H54 (cell line): ENCODE measurements at places on chromosomes 5 and 9.

DNA sequence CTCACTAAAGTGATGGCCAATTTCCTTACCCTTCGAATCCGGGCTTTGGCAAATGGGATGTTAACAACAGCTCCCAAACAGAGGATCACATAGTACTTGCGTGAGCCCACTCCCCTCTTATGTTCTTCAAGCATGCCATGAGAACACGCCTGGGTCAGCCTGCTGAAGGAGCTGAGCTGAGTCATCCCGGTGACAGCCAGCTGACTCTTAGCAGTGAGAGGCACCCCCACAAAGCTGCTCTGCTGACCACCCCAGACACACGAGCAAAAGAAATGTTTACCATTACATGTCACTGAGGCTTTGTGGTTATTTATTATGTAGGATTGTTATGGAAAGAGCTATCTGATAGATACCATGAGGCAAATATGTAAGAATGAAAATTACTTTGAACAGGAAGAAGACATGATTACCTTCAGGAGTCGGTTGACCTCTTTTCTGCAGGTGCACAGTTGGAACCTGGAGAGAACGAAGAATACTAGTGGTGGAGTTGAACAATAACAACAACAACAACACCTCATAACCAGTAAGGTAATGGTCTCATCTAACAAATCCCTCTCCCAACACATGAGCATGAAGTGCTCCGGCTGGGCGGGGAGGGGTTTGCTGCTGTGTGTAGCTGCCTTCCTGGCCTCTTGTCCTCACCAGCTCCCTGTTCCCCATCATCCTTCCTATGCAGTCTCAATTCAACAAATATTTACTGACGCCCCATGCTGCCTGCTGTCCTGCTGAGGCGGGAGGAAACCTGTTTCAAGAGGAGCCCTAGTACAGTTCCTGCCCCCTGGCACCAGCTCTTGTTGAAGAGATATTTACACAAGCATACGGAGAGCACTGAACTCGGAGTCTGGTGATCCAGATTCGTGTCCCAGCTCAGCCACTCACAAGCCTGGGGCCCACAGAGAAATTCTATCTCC, 69.4 kb upstream of the LHFPL2 start:
- DNase-seq, result no peak

GRCh38 chr5:42880496-42881150, 68.9 kb upstream of the SELENOP start:
- DNase-seq, result no peak

DNA sequence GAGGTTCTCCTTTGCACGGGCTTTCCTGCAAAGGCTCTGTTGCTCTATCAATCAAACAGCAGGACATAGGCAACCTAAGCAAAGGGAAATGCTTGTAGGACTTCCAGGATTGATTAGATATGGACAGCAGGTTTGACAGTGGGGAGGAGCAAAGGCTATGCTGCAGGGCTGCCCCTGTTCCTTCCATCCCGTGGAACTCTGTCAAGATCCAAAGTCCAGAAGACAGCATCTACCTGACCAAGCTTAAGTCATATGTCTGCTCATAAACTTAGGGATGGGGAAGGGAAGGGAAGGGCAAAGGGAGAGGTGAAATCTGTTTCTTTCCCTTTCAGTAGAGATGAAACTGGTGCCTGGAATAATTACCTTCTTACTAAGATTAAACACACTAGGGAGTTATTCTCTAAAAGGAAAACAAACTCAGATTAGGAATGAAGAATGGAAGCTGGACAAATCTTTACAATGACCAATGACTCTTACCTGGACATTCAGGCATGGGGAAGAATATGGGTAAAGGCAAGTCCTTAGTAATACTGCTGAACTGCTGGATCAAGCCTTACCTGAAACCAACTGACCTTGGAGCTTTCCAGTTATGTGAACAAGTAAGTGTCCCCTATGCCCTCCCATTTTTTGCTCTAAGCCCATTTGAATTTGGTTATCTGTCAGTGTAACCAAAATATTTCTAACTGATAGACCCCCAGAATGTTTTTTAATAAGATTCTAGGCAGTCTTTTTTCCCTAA, 8.4 kb upstream of the ACOT12 start:
- DNase-seq, result no peak

GRCh38 chr9:10135553-10135952, 477.2 kb downstream of the PTPRD start:
- no peak for DNase-seq

DNA sequence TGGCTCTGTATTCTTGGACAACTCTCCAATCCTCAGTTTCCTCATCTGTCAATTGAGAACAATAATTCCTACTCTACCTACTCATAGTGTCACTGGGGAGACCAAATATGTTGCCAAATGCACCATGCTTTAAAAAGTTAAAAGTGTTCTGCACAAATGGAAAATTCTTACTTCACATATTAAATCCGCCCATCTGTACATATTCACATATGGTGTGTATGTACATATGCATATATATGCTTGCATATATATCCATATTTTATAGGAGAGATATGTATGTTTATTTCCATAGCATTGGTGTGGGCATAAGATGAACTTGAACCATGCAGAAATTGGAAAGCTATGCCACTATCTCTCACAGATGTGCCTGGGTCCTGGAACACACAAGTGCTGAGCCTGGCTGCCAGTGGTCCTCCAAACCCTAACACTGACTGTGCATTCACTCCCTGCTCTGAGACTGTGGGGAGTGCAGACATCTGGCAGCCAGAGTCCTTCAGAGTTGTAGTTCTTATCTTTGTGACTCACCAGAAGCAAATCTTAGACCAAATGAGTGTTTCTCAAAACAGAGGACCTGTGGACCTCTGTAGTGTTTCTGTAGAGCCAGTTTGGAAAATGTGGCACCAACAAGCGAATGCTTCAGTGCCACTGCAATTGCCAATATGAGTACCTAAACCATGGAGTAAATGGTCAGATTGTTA, 168.7 kb downstream of the GRIA1 start:
- no peak for DNase-seq

DNA sequence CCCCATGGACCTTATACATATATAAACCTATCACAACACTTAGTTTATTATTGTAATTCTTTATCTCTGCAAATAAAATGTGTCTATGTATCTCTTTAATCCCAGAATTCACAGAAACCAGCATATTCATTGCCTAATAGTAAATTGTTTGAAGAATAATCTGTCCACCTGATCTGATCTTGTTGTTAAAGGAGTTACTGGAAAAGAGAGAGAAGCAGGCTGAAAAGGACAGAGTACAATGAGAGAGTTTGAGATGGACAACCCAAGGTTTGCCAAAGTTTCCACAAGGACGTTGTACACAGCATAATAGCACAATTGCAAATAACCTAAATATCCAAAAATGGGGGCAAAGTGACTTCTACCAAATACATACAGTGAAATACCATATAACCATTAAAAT, 23.8 kb downstream of the PLPP1 start:
- no peak for DNase-seq

- no peak for DNase-seq
Observed at GRCh38 chr5:141941779-141942178, 16.2 kb downstream of the PCDH12 start.

GRCh38 chr5:78760770-78761169, 112.2 kb upstream of the LHFPL2 start:
- DNase-seq, result no peak

DNA sequence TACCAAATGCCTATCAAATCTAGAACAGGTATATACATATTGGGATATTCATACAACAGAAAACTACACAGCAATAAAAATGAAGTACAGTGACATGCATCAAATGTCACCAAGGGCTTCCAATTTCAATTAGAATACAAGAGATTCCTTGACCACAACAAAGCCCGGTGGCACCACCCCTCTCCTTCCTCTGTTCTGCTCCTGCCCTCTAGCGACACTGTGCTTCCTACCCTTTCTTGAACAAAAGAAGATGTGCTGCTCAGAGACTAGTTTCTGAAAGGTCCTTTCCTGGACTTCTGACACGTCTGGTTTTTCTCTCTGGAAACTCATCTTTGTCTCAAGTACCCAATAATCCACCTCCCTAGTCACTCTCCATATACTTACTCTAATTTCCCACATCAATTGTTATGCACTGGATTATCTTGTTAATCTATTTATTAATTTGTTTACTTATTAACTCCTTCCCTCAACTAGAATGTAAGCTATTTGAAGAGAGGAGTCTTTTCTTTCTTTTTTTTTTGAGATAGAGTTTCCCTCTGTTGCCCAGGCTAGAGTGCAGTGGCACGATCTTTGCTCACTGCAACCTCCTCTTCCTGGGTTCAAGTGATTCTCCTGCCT, 70.4 kb upstream of the CTSV start:
- DNase-seq, result peak; percentile 32

GRCh38 chr9:73053543-73053942, 98.1 kb upstream of the ANXA1 start:
- DNase-seq, result no peak

DNA sequence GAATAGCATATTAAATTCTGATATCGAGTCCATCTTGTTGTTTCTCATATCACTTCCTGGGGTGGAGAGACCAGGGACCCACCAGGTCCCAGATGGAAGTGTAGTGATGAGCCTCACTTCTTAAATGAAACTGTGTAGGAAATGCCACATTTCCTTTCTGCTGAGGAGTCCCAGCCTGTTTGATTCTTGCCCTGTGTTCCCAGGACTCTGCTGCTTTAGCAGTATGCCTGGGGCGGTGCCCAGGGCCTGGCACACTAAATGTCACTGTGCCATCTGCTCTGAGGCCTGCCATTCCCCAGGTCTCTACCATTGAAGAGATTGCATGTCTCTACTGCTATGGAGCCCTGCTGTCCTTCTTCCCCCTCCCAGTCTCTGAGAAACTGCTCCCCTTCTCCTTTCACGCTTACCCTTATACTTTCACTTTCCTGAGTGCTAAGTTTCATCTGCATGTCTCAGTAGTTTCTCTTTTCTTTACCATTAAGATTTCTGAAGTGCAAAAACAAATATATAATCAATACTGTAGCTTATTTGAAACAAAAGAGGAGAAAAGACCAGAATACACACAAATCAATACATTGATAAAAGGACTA, 260.4 kb downstream of the GABRB2 start:
- DNase-seq, result no peak

DNA sequence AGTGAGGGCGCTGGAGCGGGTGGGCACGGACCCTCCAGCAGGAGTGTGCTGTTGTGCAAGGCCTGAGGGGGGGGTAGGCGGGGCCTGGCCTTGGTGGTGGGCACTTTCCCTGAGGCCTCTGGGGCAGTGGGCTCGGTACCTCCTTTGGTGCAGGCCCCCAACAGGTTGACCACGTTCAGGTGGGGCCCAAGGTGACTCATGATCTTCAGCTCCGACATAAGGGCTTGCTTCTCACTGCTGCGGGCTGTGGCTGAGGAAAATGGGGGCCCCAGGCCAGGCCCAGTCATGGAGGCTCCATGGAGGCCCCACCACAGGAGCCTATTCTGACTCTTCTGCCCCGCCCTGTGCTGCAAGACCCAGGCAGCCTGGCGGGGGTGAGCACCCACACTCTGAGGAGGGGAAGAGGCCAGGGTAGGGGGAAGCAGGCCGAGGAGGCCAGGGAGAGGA, 31.5 kb downstream of the PDGFRB start:
- DNase-seq, result no peak

DNA sequence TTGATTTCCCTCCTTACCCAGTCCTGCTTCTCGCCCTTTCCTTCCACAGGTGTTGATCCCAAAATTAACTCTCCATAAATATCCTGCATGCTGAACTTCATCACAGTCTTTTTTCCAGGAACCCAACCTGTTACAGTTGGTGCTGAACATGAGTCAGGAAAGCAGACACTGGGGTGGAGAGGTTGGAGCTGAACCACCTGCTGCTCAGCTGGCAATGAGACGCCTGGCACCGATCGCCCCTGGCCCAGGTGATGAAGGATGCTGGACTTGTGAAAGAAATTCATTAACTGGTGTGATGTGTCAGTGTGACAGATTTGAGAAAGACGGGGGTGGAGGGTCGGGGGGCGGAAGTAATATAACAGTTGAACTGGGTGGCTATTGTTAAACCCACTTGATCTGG, 30.6 kb downstream of the CPLX2 start:
- DNase-seq, result no peak

DNA sequence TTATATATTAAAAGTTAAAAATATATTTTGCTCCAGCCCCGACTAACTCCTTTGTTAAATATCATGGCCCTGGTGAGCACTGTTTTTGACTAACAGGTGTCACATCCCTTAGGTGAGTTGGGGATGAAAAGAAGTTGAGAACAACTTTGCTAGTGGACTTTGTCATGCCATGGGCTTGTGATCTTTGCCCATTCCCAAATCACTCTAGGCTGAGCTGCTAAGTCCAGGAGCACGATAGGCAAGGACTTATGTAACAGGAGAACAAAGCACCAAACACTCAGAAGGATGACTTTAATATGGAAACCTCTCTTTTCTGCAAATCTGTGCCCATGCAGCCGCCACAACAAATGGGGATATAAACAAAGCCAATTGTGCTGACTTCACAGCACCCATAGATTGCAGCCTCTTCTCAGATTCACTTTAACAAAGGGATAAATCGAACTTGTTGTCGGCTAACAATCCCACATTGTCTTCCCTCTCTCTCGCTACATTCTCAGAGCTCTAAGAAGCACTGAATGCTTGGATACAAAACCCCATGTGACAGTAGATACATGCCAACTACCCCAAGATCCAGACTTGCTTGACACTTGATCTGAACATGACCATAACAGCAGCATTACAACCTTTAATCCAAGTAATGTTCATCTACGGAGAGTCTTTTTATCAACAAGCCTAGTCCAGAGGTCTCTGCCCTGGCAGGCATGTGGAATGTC, 86.8 kb upstream of the CD180 start:
- no peak for DNase-seq

GRCh38 chr5:179621551-179622214, 1.8 kb downstream of the HNRNPH1 start:
- DNase-seq, result no peak

DNA sequence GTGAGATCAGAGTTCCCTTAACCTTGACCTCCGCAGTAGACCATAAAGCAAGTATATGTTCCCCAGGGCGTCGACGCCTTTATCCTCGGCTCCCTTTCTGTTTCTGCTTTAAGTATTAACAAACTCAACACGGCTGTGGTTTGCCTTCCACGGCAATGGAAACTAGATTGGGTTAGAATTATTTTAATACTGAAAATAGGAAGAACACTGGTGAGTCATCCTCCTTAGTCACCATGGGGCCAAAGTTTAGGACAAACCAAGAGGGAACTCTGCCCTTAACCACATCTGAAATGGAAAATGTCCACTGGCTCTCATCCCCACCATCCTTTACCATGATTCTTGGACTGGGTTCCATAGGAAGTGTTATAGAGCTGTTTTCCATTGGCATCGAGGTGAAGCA, 386.1 kb downstream of the ACTL7B start:
- DNase-seq, result no peak

- DNase-seq, result no peak
Observed at GRCh38 chr5:122805481-122805880, 30.6 kb downstream of the SNX2 start.
